Stromal cell of bone marrow (primary cell): ENCODE measurements at places on chromosomes 4 and X.
A peak's percentile ranks its signal among the peaks of the same experiment; 100 is the strongest.

DNA sequence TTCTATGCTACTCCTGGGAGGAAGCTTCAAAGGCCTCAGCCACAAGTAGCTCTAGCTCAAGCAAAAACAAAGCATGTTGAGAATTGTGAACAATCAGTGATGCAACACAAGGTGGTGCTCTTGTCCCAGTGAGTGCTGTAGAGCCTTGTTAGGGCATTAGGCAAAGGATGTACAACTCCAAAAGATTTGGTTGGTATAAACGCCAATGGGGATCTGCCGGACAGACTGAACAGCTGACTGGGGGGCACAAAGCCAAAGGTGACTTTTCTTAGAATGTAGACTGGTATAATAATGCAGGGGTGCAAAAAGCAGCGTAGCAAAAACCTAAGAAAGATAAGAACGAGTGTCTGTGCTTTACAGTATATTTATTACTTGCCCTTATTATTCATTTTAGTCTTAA is 62.6 kb upstream of the ALB start:
- DNase-seq: peak; percentile 27

DNA sequence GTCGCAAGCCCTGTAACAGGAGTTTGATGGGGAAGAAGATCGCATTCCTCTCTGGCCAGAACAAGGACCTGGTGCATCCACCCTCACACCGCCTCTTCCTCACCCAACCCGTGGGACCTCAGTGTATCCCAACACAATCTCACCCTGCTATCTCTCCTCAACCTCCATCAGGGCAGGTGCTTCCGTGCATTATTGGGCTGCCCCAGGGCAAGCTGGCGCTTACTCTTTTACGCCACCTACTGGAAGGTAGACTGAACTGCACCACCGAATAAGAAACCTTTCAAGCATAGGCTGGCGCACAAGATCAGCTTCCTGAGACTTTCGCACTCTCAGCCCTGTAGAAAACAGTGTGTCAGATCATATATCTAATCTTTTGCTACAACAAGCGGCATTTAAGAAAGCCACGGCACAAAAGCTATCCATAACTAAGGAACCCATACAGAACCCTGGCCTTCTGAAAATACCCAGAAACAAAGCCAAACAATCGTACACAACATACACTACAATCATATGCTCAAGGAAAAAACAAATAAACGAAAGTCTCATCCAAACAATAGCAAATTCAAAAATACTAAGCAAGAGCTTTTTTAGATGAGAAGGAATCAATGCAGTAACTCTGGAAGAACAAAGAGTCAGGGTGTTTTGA is 209.3 kb downstream of the UGT8 start:
- no peak for DNase-seq

GRCh38 chrX:56343664-56344063 is 111.5 kb downstream of the KLF8 start:
- DNase-seq: no peak

DNA sequence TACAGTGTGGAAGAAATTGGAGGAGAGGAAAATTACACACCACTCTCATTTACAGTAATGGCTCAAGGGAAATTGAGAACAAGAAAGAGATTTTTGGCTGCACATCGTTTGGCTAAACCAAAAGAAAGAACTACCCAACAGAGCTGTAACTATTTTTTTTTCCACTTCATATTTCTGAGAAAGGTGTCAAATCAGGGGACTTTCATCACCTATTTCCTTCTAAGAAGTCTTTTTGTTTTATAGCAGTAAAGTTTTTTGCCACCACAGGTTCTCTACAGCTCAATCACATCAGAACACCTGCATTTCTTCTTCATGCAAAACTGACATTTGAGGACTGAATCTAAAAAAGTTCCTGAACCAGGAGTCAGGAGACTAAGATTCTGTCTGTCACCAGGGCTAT is 57.5 kb upstream of the TNIP3 start:
- DNase-seq: no peak

DNA sequence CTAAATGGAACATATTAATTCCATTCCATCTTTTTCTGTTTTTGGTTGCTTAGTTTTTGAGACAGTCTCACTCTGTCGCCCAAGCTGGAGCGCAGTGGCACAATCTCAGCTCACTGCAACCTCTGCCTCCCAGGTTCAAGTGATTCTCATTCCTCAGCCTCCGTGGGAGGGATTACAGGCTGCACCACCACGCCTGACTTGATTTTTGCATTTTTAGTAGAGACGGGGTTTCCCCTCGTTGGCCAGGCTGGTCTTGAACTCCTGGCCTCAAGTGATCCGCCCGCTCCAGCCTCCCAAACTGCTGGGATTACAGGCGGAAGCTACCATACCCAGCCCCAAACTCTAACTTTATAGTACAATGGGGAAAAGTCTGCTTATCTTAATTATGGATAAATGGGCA is 11.2 kb downstream of the HNRNPD start:
- no peak for DNase-seq

GRCh38 chr4:114087596-114088230 is 108.3 kb upstream of the ARSJ start:
- DNase-seq: peak; percentile 25

DNA sequence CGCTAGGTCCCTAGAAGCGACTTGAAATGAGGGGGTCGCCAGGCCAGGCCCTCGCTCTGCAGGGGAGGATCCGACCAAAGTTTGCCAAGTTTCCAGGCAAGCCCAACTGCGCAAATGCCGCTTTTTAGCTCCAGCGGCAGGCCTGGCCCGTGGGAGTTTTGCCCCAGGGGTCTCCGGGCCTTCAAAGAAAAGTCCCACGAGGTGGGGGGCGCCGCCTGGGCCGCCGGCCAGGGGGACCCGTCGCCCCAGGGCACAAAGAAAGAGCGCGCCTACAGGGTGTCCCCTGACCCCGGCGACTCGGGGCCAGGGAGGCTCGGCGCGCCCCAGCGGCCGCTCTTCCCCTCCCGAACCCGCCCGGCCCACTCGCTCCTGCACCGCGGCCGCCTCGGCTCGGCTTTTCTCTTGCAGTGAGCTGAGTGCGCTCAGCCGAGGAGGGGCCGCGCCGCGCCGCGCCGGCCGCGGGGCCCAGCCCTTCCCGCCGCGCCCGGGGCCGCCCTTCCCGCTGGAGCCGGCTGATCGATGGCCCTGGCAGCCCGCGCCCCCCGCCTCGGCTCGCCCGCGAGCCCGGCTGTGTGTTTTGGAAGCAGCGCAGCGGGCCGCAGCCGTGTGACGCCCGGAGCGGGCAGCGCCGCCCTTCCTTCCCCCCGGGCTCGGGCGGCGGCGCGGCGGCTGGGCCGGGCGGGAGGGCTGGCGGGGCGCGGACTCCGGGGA is 754 bp upstream of the KLF3 start:
- DNase-seq: no peak

- DNase-seq: no peak
Observed at GRCh38 chr4:86928400-86929255, 6.2 kb upstream of the AFF1 start.

GRCh38 chr4:169385376-169385775 is 114.6 kb upstream of the SH3RF1 start:
- no peak for DNase-seq

DNA sequence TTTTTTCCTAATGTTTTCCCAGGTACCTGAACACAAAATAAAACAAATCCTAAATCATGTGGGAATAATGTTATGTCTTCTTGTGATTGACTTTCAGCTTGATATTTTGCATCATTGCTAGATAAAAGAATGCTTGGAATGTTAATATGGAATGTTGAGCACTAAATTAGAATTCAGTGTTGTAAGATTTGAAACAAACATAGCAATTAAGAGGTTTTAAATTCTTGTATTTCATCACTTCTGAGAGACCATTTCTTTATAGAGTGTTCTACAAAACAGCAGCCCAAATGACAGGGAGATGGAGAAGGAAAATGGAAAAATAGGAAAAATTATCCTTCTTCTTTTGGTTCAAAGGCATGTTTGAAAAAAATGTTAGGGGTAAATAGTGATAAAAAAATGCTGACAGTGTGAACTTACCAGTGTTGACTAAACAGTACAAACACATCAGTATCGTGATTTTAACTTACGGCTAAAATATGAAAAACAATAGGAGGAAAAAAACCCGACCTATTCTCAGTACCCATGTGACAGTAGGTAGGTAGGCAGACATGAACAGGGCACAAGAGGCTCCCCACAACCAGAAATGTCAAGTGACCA is 102.6 kb upstream of the PDE5A start:
- no peak for DNase-seq

GRCh38 chr4:8073206-8073863 is 85.3 kb downstream of the ABLIM2 start:
- no peak for DNase-seq

DNA sequence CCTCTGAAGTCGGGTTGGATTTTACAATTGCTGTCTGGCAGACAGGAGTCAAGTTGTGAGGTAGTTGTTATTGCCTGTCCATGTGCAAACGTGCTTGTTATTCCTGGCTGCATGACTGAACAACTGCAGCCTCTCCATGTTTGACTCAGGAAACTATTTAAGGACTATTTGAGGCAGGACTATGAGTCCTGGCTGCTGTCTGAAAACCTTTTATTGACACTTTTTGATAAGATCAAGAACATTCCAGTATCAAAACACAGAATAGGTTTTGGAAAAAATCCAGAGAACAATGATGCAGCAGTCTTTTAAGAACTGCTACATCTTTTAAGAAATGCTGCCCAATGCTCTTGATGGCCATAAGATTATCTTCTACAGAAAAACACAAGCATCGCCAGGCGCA is 10.0 kb upstream of the SPRY1 start:
- no peak for DNase-seq
